ENCODE measurements at places on chromosomes 7 and 10.

DNA sequence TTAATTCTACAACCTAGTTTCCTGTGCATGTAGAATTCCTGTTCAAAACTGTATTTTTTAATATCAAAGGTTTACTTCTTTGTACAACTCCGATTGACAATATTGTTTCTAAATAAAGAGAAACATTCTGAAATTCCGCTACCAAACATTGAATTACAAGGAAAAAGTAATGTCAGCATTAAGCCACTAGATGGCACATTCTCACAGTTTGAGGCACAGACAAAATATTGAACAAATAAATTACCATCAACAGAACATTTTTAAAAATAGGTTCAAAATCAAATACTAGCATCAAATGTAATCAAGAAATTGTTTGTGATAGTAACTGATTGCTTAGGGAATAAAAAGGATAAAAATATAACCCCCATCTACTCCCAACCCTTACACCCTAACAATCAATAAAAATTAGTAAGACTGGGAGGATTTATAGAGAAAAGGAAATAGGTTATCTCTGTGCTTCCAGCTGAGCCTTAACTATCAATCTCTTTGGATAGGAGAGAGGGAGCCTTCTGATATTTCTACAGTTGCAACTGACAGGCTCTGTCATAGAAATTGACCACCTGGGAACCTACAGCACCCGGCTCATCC, 86.6 kb upstream of the C7orf33 start:
- DNase-seq, result peak; percentile 63

- DNase-seq, result peak; percentile 37
Observed at GRCh38 chr7:116592445-116592844, 67.6 kb downstream of the CAV1 start.

DNA sequence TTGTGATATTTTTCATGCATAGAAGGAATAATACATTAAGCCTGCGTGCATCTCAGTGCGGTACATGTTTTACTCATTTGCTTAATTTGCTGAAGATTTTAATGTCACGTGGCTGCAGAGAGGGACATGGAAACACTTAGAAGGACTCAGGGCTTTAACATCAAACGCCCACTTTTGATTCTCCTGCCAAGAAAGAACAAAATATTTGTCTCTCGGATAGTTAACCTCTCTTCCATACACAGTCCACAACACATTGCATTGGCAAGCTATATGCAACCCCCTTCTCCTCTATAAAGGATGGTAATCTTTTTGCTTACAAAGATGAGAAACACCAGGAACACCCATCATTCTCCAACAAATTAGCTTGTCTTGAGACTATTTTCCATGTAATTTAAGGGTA, 148.0 kb upstream of the NRP1 start:
- no peak for DNase-seq

- peak; percentile 83 for DNase-seq
Observed at GRCh38 chr10:88989824-88990383, 694 bp upstream of the FAS start.

DNA sequence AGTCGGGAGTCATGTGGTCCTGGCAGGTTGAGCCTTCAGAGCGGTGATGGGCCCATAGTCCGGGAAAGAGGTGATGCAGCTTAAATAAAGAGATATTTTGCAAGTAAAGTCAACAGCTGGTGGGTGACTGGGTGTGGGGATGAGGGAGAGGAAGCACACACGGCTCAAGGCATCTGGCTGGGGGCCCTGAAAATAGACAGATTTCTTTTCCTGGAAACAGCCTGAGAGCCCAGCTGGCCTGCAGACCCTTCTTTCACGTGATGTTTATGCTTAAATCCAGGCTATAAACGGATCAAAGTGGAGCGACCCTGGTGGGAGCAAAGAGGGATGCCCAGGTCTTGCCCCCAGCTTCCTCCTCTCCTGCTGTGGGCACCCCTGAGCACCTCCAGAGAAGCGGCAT, 149.1 kb downstream of the TEX36 start:
- no peak for DNase-seq

DNA sequence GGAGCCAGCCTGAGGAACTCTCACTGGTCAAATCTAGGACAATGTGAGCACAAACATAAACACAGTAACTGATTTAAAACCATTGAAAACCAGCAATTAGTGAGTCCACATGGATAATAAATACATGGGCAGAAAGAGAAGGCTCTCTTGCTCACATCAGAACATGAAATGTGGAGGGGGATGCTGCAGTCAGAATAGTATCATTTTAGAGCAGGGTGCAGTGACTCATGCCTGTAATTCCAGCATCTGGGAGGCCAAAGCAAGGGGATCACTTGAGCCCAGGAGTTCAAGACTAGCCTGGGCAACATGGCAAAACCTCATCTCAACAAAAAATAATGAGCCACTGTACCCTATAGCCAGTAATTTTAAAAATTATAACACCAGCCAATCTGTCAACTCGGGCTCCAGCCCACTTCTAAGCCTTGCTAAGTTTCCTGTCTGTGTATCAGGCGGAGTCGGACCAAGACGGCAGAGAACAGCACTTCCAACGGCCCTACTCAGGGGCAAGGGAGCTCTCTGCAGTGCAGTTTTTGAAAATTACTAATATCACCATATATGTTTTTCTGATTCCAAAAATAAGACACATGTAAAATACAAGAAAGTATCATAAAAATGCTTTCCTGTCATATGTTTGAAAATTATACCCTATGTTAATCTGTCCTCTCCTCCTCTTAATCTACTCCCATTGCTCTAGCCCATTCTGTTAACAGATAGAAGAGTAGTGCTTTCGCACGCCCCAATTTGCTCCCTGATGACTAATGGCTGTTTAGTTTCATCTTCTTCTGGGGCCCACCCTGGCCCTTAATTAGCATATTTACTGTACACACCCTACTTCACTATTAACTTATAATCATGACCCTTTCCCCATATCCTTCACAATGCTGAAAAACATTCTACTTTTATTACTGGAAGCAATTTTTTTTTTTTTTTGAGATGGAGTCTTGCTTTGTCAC, 17.1 kb downstream of the URGCP start:
- peak; percentile 21 for DNase-seq

- no peak for DNase-seq
Observed at GRCh38 chr10:122637376-122637775, 62.3 kb downstream of the C10orf120 start.

DNA sequence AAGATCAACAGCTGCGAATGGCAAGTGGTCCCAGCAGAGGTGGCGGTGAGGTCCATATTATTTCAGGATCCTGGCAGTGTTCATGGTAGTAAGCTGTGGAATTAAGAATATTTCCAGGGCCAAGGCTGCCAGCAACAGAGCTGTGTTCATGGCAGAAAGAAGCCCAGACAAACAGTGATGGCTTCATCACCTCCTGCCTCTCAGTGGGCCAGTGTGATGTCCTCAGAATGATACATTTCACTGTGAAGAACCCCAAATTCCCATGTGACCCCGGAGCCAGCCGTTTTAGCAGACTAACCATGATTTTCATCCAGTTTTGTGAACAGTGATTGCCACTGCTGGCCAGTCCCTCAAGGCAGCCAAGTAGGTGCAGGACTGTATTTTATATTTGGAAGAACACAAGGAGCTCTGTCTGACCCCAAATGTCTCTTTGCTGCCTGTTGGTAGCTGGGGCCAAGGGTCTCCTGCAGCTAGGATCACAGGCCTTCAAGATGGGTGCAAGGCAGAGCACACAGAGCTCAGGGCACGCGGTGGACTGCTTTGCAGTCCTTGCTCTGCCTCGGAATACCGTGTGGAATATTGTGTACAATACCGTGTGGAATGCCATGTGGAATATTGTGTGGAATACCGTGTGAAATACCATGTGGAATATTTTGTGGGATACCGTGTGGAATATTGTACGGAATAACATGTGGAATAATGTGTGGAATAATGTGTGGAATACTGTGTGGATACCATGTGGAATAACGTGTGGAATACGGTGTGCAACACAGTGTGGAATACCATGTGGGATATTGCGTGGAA, 132.3 kb upstream of the CHST15 start:
- DNase-seq, result no peak

GRCh38 chr7:43211286-43211685, 98.8 kb downstream of the HECW1 start:
- no peak for DNase-seq

DNA sequence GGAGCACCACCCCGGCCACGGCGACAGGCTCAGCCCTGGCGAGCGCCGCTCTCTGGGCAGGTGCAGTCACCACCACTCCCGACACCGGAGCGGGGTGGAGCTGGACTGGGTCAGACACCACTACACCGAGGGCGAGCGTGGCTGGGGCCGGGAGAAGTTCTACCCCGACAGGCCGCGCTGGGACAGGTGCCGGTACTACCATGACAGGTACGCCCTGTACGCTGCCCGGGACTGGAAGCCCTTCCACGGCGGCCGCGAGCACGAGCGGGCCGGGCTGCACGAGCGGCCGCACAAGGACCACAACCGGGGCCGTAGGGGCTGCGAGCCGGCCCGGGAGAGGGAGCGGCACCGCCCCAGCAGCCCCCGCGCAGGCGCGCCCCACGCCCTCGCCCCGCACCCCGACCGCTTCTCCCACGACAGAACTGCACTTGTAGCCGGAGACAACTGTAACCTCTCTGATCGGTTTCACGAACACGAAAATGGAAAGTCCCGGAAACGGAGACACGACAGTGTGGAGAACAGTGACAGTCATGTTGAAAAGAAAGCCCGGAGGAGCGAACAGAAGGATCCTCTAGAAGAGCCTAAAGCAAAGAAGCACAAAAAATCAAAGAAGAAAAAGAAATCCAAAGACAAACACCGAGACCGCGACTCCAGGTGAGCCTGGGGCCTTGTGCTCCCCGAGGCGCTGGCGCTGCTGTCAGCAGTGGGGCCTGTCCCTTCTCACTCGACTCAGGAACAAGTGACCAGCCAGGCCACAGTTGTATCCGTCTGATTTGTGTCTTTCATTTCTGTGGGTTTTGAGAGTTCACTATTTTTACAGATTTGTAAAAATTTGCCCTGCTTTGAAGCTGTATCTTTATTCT, 117.7 kb downstream of the CYTH3 start:
- DNase-seq, result no peak

Measured in suppressor macrophage treated with lipopolysaccharide for 4 hours (primary cell).